ENCODE measurements at places on chromosomes 4 and X. TPM values are rescaled to one million over a fixed set of nuclear protein-coding genes. Genes with fewer than 3 reads are reported as not detected.
A peak's percentile ranks its signal among the peaks of the same experiment; 100 is the strongest.

DNA sequence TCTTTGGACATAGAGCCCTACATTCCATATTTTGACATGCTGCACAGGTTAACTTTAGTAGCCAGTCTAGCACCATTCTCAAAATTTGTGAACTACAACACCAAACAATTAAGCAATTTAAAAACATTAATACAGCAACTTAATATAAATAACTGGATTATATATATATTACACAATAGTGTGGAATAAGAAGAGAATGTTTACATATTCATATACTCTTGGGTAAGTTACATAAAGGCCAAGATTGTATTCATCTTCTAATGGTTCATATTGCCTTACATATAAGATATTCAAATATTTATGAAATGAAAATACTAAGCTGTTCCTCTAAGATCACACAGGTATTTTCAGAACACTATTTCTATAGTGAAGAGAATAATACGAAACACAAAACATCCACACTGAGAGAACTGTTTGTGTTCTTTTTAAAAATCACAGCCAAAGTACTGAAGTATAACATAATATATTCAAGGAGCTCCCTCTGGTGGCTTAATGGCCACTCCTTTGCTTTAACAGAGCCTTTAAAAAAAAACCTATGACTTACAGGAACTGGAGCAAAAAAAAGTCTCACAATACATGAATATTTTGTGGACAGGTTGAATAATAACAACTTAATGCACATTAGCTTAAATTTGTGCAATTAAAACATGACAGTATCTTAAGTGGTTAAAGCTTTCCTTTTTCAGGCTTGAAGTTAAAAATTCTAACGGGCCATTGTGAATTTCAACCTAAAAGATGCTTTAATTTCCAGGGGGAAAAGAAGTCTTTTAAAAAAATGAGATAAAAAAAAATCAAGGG, 46.2 kb downstream of the NEK1 start:
- DNase-seq = peak; percentile 64

DNA sequence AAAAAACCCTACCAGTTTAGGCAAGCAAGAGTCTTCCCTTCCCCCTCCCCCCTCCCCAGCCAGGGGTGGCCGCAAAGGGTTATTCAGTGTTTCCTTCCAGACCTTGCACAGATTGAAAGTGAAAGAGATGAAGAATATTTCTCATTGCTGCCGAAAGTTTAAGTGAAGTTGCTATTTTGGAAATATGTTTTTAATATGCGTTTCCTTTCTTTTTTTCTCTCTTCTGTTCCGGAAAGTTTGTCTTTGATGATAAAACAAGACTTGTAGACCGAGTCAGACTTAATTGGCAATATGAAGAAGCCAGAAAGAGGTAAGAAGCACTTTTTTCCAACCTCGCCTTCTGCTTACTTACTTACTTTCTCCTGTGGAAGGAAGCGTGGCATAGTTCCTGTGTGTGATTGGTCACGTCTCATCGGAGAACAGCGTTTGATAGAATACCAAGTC, 58.5 kb upstream of the CLCN4 start:
- DNase-seq = peak; percentile 74

The MAGEA2 gene
- not detected for total RNA-seq

The HELT gene
- not detected for total RNA-seq

- no peak for DNase-seq
These were observed 1254.8 kb upstream of the ADGRL3 start for GRCh38 chr4:59945277-59945676.

- no peak for DNase-seq
These were observed 46.6 kb downstream of the DCHS2 start for GRCh38 chr4:154444958-154445357.

The TECRL gene
- total RNA-seq = not detected

Measured in B cell (primary cell).